ENCODE measurements at places on chromosomes 7 and 10. TPM values are rescaled to one million over a fixed set of nuclear protein-coding genes. Genes with fewer than 3 reads are reported as not detected.

- peak; percentile 67 for DNase-seq
These were observed 133.7 kb downstream of the ARHGAP22 start for GRCh38 chr10:48470893-48471805.

DNA sequence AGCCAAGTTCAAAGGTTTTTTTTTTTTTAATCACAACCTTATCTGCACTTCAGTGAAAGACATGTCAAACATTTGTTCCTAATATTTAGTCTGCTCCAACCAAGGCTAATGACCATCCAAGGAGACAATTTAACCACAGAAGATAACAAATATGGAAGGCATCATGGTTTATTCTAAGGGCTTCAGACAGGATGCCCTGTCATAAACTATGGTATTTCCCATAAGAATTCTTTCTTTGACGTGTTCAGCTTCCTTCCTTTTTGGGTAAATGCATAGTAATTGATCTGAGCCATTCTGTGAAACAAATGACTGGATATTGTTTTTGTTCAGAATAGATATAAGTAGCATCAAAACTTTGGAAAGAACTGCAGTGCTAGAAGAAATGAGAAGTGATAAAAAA is 326.5 kb upstream of the AOAH start:
- DNase-seq = no peak

DNA sequence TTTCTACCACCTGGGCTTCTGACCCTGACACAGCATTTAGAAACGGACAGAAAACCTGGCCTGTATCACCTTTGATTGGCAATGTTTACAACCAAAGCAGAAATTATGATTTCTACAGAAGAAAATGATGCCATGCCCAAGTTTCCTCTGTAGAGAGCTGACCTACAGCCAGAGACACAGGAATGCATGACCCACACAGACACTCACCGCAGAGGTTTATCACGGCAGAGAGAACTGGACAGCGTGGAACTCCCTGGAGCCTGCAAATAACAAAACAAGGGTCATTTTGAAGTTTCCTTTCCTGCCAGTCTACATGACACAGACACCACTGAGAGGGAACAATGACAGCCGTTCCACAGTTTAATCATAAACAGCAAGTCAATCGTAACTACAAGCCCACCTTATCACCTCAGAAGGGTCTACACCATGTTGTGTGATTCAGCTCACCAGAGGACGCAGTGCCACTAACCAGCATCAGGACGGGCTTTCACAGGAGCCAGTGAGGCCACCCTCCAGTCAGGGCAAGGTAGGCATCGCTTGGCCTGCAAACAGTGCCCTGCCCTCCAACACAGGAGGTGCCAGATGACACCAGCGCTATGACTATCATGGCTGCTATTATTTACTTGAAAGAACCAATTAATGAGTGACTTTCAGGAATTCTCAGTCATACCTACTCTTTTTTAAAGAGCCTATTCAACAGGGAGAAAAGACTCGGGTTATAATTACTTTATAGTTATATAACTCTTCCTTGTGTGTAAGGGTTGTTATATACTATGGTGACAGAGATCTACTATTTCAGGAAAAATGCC is 139.9 kb downstream of the TNS3 start:
- no peak for DNase-seq

- DNase-seq = no peak
These were observed 200.1 kb downstream of the ACTR3B start for GRCh38 chr7:152959610-152960009.

- DNase-seq = no peak
These were observed 77.9 kb downstream of the CCDC71L start for GRCh38 chr7:106583100-106583499.

GRCh38 chr7:46169384-46169755 is 248.3 kb upstream of the IGFBP3 start:
- DNase-seq = no peak

DNA sequence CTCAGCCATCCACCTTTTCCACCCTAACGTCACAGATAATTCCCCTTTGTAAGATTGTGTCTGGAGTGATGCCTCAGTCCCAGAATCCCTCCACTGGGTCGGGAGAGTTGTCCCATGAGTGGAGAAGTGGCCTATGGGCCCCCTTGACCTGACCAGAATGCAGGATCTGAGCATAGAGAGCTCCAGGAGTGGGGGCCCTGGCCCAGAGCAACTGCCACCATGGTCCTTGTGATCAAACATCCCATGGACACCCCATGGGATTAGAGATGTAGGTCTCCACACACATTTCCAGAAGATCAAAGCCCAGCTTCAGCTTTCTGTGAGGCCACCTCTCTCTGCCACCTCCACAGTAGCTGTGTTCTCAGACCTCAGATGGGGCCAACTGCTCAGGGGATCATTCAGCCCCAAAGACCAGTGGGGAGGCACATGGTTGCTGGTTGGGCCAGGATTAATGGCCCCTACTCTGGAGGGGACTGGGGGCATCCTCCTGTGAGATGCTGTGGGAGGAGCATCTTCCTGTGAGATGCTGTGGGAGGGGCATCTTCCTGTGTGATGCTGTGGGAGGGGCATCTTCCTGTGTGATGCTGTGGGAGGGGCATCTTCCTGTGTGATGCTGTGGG is 28.5 kb upstream of the DPYSL4 start:
- DNase-seq = no peak

DNA sequence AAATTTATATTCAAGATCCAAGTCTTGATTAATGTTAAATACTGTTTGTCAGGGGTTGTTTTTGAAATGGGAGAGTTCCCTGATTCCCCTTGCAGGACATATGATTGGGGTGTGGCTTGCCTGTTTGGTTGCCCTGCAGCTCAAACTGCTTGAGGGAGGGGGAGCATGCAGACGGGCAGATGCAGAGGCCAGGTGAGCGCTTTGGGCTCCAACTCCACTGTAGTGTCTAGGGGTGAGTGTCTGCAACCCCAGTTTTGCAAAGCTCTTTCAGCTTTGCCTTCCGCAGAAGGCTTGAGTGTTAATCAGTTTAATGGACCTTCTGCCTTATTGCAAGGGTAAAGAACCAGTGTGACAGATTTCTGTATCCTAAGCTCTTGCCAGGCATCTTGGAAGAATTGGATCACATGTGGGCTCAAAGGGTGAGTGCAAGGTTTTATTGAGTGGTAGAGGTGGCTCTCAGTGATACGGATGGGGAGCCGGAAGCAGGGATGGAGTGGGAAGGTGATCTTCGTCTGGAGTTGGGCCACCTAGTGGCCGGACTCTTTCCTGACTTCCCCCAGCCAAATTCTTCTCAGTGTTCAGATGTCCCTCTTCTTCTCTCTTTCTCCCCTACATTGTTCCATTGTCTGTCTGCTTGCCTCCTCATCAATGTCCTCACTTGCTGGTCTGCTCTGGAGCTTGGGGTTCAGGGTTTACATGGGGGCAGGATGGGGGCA is 479.7 kb downstream of the ATRNL1 start:
- DNase-seq = no peak

- no peak for DNase-seq
These were observed 409.0 kb downstream of the CDC14C start for GRCh38 chr7:49333180-49333881.

- no peak for DNase-seq
These were observed 229.5 kb upstream of the FZD1 start for GRCh38 chr7:91034459-91035368.

GRCh38 chr7:80641548-80641947 is 3.1 kb downstream of the CD36 start:
- no peak for DNase-seq

SPRN gene
- not detected for total RNA-seq

IRF5 gene
- 17.3 TPM for total RNA-seq

ASB10 gene
- not detected for total RNA-seq

GJD4 gene
- total RNA-seq = not detected
